Vagina (tissue), 2 donors: ENCODE measurements at places on chromosomes 3 and 15. TPM values are rescaled to one million over a fixed set of nuclear protein-coding genes. Genes with fewer than 3 reads are reported as not detected.

GRCh38 chr15:99561476-99562230 is 4.1 kb upstream of the MEF2A start:
- H3K4me1 ChIP-seq, result peaks cover 17% of the 10 kb centered on the region
- no peak for DNase-seq
- H3K4me3 ChIP-seq, result no peak overlapping the region
- no peaks in the 10 kb centered on the region for H3K36me3 ChIP-seq

DNA sequence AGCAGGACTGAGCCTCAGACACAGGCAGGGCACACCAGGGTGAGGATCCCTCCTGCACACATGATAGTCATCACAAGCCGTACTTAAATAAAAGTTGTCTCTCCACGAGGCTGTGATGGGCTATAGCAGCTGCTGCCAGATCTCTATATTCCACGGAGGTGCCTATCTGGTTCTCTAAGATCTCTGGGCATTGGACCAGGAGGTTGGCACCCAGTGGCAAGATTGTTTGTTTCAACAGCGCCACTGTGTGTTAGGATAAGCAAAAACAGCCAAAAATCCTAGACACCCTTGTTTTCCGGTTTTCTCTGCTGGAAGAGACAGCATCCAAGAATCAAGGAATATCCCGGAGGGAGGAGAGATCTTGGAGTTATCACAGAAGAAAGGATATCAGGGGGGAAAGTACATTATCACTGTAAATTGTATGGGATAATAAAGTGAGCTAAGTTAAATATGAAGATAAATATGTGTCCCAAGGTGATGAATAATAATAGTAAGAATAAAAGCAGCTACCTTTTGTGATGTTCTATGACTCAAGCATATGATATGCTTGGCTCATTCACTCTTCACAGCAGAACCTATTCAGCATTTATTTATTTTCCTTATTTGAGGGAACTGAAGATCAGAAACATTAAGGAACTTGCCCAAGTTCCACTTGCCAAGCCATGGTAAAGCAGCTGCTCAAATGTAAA is 90.6 kb upstream of the AKAP13 start:
- no peak overlapping the region for H3K4me3 ChIP-seq
- H3K27ac ChIP-seq, result no peak overlapping the region
- H3K36me3 ChIP-seq, result no peaks in the 10 kb centered on the region
- no peaks in the 10 kb centered on the region for H3K4me1 ChIP-seq
- peak; percentile 69 for DNase-seq
- H3K27me3 ChIP-seq, result no peaks in the 10 kb centered on the region

Gene PGBD4
- 1.5 TPM for total RNA-seq

DNA sequence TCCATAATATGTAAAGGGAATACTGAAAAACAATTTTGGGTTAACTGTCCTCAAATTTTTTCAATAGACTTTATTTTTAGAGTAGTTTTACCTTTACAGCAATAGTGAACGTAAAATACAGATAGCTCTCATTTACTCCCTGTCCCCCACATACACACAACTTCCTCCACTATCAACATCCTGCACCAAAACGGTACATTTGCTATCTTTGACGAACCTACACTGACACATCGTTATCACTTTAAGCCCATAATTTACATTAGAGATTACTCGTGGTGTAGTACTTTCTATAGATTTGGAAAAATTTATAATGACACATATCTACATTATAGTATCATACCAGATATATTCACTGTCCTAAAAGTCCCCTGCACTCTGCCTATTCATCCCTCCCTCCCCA is 16.9 kb upstream of the P2RY1 start:
- no peak overlapping the region for H3K4me3 ChIP-seq
- DNase-seq, result no peak
- H3K4me1 ChIP-seq, result no peaks in the 10 kb centered on the region
- H3K36me3 ChIP-seq, result no peaks in the 10 kb centered on the region
- H3K27me3 ChIP-seq, result no peaks in the 10 kb centered on the region

GRCh38 chr15:31342381-31342780 is 15.7 kb downstream of the KLF13 start:
- no peaks in the 10 kb centered on the region for H3K36me3 ChIP-seq
- no peak overlapping the region for H3K4me3 ChIP-seq
- H3K27me3 ChIP-seq, result no peaks in the 10 kb centered on the region
- no peak for DNase-seq
- H3K4me1 ChIP-seq, result peaks cover 100% of the 10 kb centered on the region

DNA sequence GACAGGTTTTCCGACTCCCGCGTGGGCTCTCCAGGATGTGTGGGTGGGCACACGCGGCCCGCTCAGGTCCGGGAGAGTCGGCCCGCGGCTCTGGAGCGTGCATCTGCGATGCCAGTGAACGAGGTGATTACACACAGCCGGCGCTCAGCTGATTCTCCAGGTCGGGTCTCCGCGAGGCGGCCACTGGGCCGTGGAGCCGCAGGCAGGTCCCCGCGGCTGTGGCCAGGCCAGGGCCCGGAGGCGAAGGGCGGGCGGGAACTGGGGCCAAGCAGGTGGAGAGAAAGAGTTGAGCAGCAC is 13.2 kb downstream of the PAK6 start:
- H3K27ac ChIP-seq, result peak overlapping the region; percentile 61
- H3K4me3 ChIP-seq, result peak overlapping the region; percentile 49
- no peak for DNase-seq
- no peaks in the 10 kb centered on the region for H3K36me3 ChIP-seq
